ENCODE measurements at places on chromosomes 12 and 14.
A peak's percentile ranks its signal among the peaks of the same experiment; 100 is the strongest.

DNA sequence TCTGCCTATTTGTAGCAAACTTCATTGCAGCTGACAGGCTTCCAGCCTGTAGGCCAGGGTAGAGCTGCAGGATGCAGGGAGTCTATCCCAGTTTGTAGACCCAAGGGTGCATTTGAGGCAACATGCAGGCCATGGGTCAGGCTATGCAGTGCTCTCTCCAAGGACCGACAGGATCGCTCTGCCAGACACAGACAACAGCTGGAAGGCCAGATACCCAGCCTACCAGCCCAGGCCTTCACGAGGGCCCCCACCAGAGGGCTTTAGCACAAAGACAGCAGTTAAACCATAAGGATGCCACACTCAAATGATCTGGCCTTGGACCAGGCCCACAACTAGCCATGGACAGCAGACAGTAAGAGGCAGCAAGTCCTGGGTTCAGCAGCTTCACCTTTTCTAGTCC is 10.3 kb downstream of the KCTD10 start:
- DNase-seq, result no peak

DNA sequence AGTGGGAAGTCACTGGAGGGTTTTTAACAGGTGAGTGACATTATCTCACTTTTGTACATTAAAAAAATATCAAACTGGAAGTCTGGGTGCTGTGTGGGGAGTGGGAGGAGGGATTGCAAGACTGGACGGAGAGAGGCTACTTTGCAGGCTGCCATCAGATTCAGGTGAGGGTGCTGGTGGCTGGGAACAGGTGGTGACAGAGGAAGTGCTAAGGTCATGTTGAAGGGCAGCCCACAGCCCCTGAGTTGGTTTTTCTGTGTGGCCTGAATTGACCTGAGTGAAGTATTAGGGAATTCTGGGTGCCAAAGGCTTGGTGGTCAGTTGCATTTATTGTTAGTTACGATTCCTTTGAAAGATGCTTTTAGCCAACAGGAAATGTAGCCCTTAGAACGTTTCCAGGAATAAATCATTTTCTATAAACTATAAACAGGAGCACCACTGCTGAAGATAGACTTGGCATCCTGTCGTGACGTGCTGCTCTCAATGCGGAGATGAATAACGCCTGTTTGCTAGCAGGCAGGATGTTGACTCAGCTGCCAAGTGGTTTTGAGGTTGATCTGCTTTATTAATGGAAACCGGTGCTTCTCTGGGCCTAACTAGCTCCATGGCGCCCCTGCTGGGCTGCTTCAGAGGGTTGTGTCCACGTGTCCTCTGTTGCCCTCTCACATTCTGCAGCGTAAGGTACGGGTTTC is 707.5 kb upstream of the TMEM132C start:
- no peak for DNase-seq

- DNase-seq, result no peak
Observed at GRCh38 chr14:73342670-73343069, 105.4 kb downstream of the PAPLN start.

DNA sequence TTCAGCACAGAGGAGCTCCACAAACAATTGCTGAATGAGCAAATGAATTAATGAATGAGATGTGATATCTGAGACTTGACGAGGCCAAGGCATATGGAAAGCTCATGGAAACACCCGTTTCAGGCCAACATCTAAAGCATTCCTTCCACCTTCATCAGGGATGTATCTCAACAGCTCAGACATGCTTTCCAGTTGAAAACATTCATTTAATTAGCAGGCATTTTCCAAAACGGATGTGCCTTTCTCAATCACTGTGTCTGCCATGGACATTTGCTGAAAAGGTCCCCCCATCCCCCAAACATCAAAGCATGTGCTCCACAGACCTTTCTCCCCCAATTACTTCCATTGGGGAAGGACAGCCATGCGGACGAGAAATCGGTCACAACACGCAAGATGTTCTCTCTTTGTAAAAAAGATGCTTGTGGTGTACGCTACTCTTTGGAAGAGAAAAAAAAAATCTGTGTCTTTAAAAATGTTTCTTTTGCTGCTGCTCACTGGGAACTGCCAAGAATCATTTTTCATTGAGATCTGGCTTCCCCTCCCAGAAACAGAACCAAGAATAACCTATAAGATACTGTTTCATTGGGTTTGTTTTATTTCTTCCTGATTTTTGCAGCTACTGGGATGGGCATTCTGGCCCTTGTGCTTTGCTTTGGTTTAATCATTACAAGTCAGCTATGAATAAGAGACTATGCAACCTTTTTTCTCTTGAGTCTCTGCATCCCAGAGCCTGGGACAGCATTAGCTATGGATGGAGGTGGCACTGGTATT is 528.2 kb downstream of the MED13L start:
- DNase-seq, result no peak

DNA sequence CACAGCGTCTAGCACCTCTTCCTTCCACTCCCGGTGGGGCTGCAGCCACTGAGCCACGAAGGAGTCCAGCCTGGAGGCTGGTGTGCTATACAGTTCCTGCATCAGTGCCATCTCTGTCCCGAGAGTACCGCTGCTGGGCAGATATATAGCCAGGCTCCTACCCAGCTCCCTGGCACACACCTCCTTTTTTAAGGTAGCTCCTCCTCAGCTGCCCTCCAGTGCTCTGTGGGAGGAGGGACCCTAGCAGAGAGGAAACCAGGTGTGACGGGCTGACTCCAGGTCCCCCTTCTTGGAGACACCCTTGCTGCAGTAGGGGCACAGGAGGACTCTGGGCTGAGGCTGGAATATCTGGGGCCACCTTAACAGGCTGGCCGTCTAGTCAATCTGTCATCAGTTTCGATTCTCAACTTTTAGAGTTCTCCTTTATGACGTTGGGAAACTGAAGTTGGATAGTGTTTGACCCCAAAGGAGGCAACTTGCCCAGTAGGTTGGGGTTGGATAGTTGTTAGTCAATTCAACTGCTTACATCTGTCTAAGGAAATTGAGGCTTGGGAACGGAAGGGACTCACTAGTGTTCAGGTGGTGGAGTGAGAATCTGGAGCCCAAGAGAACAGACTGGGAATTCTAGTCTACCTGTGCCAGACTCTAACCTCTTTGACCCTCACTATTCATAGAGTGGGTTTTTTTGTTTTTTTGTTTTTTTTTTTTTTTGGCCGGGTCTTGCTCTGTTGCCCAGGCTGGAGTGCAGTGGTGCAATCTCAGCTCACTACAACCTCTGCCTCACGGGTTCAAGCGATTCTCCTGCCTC is at the start of gene OASL:
Gene OASL (minus strand): TSS at position 386 of the 808 bp plus-strand sequence. CDS start 275 bp downstream, at position 111.
- no peak for DNase-seq

DNA sequence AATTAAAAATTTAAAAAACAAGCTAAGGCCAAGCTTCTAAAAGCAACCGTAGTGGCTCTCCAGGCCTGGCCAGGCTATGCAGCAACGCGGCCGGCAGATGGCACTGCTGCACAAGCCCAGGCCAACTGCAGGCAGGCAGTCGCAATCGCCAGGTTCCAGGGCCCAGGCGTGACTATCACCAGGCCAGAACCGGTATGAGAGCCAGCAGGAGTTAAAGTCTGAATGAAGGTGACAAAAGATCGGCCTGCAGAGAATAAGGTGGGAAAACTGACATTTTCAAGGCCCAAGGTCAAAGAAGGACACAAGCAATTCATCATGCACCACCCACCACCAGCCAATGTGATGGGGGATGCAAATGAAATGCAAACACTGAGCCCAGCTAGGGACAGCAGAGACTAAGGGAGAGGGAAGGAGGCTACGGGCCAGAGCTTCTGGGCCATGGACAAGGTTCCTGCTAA is 43.6 kb upstream of the ANO2 start:
- DNase-seq, result peak; percentile 40

GRCh38 chr12:85927166-85927565 is 53.1 kb downstream of the NTS start:
- DNase-seq, result no peak

GRCh38 chr14:70422538-70422937 is 5.6 kb upstream of the SYNJ2BP start:
- no peak for DNase-seq

DNA sequence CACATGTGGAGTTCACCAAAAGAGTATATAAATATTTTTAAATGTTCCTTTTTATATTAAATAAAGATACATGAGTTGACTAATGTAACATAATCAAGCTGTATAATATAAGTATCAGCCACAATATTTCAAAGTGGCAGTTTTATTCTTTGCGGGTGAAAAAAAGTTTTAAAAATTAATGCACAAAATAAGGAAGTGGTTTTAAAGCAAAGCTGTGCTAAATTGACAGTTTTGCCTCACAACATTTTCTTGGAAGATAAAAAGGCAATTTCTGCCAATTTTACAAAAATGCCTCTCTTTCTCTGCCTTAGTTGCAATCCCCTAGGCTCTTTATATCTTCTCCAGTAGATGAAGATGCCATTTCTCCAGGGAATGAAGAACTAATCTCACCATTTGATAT is 719.1 kb downstream of the C12orf50 start:
- DNase-seq, result no peak

- DNase-seq, result no peak
Observed at GRCh38 chr14:91388551-91388975, 29.1 kb downstream of the CCDC88C start.

- DNase-seq, result no peak
Observed at GRCh38 chr12:79689061-79689476, 1.7 kb downstream of the PAWR start.

DNA sequence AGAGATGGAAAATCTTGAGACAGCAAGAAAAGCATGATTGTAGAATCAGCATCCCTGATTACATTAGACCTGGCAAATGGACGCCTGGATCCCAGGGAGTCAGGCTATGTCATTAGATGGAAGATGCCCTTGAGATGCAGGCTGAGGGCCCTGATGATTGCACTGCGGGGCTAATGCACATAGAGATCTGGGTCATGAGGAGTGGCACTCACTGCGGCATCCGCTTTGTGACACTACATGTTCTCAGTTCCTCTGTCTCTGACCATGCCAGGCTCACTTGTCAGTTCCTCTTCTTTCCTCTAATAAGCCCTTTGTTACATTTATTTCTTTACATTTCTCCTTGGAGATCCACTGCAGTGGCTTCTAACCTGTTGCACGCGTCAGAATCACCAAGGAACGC is 70.1 kb upstream of the GPATCH2L start:
- DNase-seq, result no peak

DNA sequence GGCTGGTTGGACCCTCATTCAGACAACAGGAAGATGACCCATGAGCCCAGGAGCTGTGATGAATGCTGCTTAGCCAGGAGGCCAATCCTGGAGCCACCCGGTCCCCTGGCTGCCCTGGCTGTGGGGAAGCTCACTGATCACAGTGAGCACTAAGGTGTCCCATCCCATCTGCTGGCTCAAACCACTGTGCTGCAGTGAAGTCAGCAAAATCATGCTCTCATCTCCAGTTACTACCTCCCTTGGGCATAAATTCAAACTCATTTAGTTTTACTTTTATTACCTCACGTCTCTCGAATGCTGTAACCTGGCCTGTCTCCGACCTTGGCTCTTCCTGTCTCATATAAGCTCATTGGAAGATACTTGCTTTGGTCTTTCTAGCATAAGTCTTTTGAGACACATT is 112.4 kb downstream of the APAF1 start:
- DNase-seq, result no peak
